ENCODE measurements at places on chromosomes 12 and 14.

- DNase-seq = no peak
Measured at GRCh38 chr14:31993521-31993951, 83.6 kb upstream of the ARHGAP5 start.

DNA sequence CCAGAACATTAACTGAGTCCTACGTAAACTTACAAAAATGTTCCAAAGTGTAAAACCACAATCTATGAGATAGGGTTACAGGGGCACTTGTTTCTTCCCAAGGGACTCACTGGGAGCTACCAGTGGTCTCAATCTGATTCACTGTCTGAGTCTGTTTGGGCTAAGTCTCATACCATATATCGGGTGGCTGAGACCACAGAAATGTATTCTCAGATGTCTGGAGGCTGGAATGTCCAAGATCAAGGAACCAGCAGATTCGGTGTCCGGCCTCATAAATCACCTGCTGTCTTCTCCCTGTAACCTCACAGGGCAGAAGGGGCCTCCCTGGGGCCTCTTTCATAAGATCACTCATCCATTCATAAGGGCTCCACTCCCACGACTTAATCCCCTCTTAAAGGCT lies 616.3 kb upstream of the TMEM132C start:
- no peak for DNase-seq

GRCh38 chr12:75657831-75658230 lies 146.4 kb upstream of the KRR1 start:
- no peak for DNase-seq

GRCh38 chr12:69648476-69648875 lies 37.8 kb upstream of the LRRC10 start:
- no peak for DNase-seq

DNA sequence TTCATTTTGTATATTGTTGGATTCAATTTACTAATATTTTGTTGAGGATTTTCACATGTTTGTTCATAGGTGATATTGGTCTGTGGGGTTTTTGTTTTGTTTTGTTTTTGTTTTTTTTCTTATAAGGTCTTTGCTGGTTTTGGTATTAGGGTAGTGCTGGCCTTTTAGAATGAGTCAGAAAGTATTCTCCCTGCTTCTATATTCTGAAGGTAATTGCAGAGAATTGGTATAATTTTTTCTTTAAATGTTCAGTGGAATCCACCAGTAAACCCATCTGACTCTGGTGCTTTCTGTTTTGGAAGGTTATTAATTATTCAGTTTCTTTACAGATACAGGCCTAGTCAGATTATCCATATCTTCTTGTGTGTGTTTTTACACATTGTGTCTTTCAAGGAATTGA lies 8.9 kb downstream of the TOGARAM1 start:
- DNase-seq = no peak

DNA sequence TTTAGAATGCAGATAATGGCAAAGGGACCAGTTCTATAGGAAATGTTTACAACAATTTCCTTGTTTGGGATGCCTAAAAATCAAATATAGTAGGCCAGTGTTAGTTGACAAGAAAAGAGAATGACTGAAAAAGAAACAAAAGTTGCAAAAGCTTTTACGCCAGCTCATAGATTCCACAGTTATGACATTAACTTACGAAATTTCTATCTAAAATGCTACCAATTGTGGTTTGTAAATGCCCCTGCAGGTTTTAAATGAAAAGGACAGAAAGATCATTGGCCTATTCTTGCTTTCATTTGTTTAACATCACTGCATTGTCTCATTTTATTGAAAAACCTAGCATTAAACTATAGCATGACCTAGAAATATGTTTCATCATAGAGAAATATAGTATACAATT lies 345.8 kb downstream of the CCDC91 start:
- no peak for DNase-seq

- DNase-seq = no peak
Measured at GRCh38 chr12:45655186-45655585, 74.3 kb upstream of the ARID2 start.

- DNase-seq = no peak
Measured at GRCh38 chr12:50069069-50069468, 11.7 kb downstream of the ASIC1 start.

- no peak for DNase-seq
Measured at GRCh38 chr14:68482018-68482417, 310.8 kb downstream of the ZFP36L1 start.

DNA sequence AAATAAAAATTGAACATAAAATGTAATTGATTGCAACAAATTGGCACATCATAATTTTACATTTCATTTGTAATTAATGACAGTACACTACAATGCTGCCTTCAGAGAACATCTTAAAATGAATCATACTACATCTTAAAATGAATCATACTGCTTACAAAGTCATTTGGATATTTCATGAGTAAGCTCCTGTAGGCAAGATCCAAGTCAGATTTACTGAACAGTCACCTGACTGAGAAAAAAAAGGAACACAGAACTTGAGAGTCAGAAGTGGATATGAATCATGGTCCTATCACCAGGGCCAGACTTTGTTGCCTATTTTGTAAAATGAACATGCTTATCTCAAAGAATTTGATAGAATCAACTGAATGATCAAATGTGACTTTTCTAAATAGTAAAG lies 32.7 kb upstream of the FBLN5 start:
- DNase-seq = no peak

DNA sequence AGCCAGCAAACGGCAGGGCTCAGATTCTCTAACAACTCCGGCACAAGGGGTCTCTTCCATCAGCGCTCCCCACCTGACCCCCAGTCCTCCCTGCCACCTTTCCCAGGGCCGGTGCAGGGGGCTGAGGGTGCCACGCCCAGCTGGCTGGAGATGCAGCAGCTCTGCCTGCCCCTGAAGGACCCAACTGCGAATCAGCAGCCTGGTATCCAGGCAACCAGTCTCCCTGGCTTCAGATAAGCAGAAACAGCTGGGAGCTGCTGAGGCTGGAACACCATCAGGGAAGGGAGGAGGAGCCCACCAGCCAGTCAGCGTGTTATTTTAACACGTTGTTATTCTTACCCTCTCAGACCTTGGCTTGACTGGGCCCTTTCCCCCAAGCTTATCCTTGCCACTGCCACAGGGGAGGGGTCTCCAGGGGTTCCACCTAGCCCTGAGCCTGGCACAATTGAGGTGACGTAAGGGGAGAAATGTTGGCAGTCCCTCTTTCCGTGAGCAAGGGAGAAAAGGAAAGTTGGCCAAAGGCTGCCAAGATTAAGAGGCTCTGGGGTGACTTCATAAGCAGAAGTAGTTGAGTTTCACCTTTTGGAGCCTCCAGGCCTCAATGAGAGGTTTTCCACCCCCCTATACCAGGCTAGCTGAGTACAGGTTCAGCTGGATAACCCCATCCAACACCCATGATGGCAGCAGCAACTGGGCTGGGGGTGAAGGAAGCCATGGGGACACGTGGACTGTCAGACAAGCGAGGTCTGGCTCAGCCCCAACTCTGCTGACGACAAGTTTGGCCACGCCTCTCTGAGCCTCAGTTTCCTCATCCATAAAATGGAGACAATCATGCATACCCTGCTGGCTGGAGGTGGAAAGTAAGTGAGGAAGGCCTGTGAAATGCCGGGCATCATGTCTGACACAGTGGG lies 91.1 kb downstream of the IRF2BPL start:
- DNase-seq = no peak

- DNase-seq = no peak
Measured at GRCh38 chr14:26531894-26532293, 65.9 kb downstream of the NOVA1 start.
